ENCODE measurements at places on chromosomes 2 and 18.

- peak; percentile 99 for DNase-seq
Observed at GRCh38 chr2:127508631-127509034, 17.7 kb downstream of the IWS1 start.

DNA sequence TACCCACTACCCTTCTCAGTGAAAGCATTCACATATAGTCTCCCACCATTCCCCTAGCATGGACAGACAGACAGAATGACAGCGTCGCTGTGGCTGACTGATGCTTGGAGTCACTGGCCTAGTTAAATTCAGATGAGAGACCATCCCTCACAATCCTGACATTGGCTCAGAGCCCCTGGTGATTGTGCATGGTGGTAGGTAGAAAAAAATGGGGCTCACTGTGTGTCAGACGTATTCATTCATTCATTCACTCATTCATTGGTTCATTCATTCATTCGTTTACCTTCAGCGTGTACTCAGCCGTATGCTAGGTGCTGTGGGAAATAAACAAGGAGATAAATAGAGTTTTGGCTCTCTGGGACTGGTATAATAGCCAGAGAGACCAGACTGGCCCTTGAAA lies 94.8 kb upstream of the STPG4 start:
- no peak for DNase-seq

DNA sequence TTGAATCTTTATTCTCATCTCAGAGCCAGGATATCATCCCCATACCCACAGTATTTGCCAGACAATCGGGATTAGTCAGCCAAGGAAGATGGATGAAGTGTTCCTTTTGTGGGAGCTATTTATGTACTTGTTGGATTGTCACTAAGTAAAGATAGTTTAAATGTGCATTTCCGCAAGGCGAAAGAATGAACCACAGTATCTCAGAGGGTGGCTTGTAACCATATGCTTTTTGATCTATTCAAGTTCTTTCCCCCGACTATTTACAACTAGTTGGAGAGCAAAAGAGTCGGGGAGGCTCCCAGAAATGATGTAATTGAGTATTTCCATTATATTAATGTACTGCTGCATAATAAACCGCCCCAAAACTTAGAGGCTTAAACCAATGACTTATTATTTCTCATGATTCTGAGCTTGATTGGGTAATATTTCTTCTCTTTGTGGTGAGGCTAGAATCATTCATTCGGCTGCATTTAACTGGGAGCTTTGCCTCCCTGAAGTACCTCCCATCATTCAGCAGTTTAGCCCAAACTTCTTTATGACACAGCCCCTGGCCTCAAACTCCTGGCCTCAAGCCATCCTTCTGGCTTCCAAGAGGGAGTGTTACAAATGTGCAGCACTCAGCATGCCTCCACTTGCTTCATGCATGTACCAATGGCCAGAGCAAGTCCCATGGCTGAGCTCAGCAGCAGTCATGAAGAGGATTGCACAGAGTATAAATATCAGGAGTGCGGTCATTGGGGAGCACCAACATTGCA lies 423.7 kb downstream of the METTL4 start:
- DNase-seq, result peak; percentile 95

DNA sequence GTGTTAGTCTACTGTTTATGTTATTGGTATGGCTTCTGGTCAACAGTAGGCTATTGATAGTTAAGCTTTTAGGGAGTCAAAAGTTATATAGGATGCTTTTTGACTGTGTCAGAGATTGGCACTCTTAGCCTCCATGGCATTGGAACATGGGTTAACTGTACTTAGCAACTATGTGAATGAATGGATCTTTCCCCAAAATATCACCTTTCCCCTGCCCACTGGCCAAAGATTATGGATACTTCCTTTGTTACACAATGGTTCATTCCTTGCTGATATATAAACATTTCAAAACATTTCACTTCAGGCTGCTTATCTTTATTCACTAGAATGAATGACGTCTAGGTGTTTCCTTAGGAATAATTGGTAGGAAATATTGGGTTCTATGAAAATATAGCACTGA lies 62.1 kb upstream of the DOCK10 start:
- no peak for DNase-seq

DNA sequence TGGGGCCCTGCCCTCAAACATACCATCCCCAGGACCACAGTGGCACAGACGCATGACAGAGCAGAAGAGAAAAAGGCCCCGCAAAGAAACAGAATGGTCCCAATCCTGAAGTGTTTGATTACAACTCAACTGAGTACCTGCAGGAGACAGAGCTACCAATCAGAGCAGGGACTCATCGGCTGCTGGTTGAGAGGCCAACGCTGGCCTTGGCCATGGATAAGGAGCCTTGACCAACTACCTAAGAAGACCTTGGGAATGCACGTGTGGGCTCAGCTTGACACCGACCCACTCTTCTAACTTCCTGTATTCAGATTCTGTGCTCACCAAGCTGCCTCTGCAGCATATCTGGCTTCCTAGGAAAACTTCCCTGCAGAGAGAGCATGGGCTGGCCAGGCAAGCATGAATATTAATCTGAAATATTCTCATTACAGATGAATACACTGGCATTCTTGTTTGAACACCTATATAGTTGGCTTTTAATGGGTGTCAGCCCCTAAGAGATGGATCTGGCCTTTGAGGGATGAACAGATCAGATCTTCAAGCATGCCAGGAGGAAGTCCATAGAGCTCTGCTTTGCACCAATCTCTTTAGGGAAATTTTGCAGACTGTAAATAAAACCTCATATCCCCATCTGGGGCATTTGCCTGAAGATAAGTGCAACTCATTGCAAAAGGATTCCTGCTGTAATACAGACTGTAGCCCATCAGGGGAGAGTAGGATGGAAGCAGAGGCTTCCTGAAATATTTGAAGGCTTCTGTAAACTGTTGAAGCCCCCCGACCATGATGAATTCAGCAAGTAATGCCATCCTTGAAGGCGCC lies 135.4 kb downstream of the BCL2 start:
- DNase-seq, result no peak

DNA sequence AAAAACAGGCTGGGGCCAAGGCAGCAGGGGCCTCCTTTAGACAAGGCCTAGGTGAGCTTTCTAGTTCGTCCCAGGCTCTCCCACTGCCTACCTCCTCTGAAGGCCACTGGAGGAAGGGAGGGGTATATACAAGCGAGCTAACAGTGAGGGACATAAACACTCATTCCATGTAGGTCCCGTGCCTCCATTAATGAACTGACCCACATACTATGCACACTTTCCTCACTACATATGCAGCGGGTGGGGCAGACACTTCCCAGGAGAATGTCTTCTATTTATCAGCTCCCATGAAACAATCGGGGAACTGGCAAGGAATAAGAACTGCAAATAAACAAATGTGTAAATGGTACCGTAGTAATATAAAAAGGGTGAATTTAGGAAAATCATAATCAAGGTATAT lies 336.5 kb downstream of the NBAS start:
- DNase-seq, result no peak

GRCh38 chr2:202269585-202269984 lies 4.0 kb downstream of the NOP58 start:
- DNase-seq, result no peak

- DNase-seq, result no peak
Observed at GRCh38 chr2:121330921-121331320, 45.9 kb upstream of the TFCP2L1 start.

DNA sequence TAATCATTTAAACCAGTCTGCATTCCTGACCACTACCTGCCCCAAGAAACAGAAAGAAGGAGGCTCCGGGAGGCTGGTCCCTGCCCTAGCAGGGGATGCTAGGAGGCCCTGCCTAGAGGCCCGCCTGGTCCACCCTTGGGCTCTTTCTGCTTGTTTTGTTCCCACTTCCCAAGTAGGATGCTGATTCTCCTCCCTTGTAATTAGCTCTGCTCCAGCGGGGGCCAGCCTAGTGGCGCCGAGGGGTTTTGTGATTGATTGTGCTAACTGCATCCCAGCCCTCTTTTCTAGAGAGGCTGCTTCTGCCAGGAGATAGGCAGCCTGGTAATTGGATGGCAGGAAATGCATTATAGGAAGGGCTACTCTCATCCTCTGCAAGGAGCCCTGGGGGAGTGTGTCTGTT lies 220.0 kb downstream of the LOXHD1 start:
- DNase-seq, result no peak

- DNase-seq, result peak; percentile 74
Observed at GRCh38 chr18:58205443-58206160, 161.6 kb downstream of the NEDD4L start.

DNA sequence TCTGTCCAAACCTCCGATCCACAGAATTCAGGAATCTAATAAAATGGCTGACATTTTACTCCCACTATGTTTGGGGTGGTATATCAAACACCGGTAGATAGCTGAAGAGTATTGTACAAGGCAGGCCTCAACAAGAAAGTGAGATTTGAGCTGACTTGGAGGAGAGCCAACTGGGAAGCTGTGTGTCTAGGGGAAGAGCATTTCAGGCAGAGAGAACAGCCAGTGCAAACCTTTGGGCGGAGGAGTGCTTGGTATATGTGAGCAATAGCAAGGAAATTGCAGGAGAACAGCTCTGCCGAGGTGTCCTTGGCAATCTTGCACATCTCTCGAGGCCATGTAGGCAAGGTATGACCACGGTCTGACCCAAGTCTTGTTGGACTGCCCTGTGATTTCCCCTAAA lies 1.8 kb upstream of the MERTK start:
- DNase-seq, result peak; percentile 71

DNA sequence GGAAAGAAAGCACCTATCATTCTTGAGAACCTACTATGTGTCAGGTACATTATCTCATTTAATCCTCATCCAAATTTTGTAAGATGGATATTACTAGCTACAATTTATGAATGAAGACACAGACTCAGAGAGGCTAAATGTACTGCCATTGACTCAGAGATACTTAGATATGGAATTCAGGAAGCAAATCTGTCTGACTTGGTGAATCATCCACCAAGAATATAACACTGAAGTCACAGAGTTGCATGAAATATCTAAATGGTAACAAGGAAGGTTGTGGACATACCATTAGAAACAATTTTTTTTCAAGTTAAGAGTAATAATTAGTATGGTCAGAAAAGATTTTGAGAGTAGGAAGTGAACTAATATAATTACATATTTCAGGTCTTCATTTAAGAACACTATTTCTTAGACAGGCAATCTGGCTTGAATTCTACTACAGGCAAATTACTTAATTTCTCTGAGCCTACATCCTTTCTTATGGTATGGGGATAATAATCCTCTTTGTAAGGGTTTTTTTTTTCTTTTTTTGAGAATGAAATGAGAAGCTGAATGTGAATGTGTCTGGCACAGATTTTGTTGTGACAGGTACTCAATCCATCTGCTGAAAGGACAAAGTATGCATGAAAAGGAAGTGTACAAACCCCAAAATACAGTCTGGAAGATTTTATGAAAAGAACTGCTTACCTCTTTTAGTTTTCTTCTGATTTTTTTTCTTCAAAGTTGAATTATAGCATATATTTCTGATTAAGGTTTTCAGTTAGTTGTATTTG lies 14.8 kb upstream of the C2orf66 start:
- peak; percentile 67 for DNase-seq

GRCh38 chr18:75264195-75264594 lies 53.6 kb downstream of the TSHZ1 start:
- no peak for DNase-seq

- DNase-seq, result no peak
Observed at GRCh38 chr2:227394401-227394800, 6.7 kb upstream of the SCYGR1 start.

DNA sequence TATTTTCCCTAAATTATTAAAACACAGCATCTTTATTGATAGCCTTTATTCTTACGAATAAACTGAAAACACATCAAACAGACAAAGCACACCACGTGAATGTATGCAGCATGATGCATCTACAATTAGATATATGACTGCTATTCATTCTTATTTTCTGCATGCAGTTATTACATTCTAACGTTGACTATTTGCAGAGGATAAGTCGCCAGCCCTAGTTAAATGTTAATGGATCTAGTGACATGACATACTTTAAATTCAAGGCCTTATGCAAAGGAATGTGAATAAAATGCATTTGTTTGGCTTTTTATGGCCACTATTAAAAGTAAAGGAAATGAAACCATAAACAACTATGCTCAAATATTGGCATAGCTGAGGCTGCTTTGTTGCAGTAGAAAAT lies 172.4 kb downstream of the MAP2 start:
- DNase-seq, result no peak

GRCh38 chr2:69983392-69983966 lies 22.0 kb upstream of the ASPRV1 start:
- DNase-seq, result no peak

GRCh38 chr2:241563031-241563507 lies 4.5 kb downstream of the BOK start:
- DNase-seq, result no peak

GRCh38 chr18:79851950-79852349 lies 54.2 kb downstream of the KCNG2 start:
- DNase-seq, result no peak

DNA sequence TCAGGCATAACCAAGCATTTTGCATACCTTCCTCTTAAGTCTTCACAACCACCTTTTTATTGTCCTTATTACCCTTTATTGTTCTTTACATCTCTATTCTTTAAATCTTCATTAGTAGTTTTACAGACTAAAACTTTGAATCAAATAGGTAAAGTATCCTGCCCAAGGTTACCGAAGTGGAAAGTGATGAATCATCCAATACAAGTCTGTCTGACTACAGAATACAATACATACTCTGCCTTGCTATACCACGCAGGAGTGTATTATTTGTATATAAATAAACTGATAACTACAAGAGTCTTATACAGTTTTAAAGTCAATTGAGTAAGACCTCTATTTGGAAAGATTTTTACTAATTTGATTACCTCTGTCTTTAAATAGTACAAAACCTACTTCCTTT lies 196.0 kb downstream of the ZEB2 start:
- no peak for DNase-seq

DNA sequence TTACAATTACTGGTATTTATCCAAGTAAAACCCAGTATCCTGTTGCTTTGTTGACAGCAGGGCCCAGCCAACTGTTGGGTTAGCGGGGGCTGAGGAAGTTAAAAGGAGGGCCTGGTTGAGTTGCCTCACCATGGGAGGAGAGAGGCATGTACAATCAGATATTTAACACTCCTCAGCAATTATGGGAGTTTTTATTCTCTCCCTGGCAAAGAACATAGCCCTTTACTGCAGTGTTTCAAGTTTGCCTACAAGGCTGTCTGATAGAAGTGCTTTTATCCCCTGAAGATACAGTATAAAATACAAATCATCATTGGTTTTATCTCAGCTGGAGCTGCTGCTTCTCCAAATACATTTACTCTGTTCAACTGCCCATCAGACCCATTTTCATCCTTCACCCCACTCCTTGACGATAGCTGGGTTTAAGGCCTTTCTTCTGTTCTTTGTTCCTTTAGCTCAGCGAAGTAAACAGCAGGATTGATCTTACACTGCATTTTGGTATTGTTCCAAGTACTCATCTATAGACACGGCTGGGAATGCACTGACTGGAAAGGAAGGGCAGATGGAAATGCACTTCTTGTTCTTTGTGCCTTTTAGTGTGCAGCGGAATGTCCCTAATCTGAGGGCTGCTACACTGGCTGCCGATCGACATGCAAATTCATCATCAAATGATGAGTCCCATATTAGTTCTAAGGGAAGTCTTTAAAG lies 402.5 kb upstream of the SPRED2 start:
- DNase-seq, result no peak

GRCh38 chr2:12716032-12716281 lies 779 bp upstream of the TRIB2 start:
- peak; percentile 78 for DNase-seq
